NCI-H524 treated with DMSO at 0.1 percent for 48 hours (cell line): ENCODE measurements at places on chromosomes 3 and 15.

- no peak for DNase-seq
Measured at GRCh38 chr3:96734273-96735009, 80.0 kb upstream of the EPHA6 start.

- DNase-seq: no peak
Measured at GRCh38 chr15:80549654-80550053, 145.5 kb upstream of the ABHD17C start.

DNA sequence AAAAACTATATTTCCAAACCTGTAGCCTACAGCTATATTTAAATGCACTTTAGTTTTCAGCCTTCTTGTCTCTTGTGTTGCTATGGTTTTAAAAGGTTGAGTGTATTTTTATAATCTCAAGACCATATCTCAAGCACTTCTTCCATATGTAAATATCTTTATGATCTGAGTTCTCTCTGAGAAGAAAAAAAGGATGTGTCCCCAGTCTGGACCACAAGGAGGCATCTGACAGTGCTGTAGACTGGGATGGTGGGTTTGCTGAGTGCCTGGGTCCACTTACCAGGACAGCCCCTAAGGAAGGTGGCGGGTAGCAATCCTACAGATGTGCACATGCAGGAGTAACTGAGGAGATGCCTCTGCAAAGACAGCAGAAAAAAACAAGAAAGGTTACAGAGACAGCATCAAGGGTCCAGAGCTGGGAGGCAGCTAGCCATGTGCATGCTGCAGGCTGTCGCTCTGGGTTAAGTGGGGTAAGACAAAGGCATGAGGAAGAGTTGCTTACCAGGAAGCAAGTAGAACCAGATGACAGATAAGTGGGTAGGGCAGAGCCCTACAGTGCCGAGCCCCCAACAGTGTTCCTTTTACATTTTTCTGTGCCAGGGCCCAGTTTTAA lies 70.6 kb upstream of the SNRK start:
- DNase-seq: no peak

- DNase-seq: no peak
Measured at GRCh38 chr3:139319428-139320402, 24.1 kb upstream of the MRPS22 start.
